Activated CD4-positive, alpha-beta T cell treated with anti-CD3 and anti-CD28 coated beads, Interleukin-2, amount 50 U/mL, for 48 hours (primary cell): ENCODE measurements at places on chromosomes 1 and 21.

GRCh38 chr1:3222042-3222692 is 153.2 kb downstream of the PRDM16 start:
- DNase-seq, result no peak

GRCh38 chr1:237045278-237046016 is 3.5 kb downstream of the RYR2 start:
- no peak for DNase-seq

DNA sequence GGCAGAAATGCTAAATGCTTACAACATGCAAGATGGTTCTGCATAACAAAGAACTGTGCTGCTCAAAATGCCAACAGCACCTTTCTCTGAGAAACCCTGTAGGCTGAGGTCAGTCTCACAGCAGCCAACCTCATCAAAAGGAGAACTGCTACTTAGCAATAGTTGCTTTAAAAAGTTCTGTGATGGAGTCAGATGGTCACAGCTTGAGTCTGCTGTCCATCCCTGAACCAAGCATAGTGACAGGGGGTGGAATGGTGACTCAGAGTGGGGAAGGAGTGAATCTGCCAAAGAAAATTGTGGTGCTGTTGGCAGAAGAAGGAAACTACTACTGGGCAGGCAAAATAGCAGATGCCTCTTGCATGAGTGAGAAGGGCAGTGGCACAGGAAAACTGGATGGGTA is 106.0 kb upstream of the FAM78B start:
- DNase-seq, result no peak

DNA sequence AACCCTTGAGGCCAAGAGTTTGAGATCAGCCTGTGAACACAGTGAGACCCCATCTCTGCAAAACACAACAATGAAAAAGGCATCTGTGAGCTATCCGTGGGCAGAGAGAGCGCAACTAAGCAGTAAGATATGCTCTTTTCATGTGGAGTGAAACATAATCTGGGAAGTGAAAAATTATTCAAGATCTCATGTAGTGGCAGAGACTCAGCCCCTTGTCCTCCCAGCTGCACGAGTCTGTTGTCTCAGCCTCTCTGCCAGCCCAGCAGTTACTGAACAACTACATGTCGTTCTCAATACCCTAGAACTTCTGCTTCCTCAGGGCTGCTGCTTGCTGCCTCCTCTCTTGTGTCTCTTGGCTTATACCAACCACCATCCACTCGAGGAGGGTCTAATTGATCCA is 61.3 kb upstream of the WDR26 start:
- DNase-seq, result no peak

DNA sequence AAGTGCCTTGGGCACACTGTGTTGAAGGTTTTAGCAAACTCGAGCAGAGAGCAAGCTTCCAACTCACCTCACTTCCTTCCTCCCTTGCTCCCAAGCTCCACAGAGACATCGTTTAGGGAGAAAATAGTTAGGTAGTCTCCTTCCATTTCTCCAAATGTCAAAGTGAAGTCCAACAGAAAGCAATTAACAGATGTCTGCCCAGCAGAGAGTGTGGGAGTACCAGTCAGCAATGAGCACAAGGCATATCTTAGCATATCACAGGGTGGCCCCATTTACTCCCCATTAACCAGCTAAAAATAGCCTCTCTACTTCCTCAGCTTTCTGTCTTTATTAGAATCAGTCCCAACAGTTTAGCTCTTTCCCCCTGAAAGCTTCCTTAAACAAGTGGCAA is 334.2 kb upstream of the CAMK1G start:
- DNase-seq, result no peak

DNA sequence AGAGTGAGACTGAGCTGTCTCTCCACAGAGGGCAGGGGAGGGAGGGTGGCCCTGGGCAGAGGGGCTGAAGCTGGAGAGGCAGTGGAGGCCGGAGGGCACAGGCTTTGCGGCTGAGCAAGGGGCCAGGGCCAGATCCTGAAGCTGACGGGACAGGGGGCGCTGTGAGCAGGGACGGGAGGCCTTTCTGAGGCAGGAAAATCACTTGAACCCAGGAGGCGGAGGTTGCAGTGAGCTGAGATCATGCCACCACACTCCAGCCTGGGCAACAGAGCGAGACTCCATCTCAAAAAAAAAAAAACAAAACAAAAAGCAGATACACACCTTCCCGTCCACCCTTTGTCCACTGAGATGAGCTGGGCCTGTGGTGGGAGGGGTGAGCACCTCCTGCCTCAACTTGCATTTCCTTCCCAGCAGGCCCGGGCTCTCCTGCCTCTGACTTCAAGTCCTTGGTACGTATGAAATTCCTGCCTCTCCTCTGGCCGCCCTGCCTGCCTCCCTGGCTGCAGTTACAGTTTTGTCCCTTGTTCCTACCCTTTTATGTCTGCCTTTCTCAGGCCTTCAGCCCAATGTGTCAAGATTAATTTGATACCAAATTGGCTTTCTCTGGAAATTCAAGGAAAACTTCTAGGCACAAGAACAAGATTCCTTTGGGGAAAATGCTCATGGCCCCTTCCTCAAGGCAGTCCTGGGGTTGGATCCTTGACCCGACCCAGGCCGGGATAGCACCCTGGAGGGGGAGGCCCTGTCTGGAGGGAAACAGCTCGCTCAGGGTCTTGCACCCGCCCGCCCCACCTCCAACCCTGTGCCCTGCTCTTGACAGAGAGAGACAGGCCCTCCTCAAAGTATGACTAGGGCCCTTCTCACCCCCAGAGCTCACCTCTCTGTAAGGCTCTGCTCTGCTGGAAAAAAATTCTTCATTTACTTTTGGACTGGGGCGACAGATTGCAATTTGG is 11.2 kb upstream of the ADAMTSL4 start:
- DNase-seq, result no peak

DNA sequence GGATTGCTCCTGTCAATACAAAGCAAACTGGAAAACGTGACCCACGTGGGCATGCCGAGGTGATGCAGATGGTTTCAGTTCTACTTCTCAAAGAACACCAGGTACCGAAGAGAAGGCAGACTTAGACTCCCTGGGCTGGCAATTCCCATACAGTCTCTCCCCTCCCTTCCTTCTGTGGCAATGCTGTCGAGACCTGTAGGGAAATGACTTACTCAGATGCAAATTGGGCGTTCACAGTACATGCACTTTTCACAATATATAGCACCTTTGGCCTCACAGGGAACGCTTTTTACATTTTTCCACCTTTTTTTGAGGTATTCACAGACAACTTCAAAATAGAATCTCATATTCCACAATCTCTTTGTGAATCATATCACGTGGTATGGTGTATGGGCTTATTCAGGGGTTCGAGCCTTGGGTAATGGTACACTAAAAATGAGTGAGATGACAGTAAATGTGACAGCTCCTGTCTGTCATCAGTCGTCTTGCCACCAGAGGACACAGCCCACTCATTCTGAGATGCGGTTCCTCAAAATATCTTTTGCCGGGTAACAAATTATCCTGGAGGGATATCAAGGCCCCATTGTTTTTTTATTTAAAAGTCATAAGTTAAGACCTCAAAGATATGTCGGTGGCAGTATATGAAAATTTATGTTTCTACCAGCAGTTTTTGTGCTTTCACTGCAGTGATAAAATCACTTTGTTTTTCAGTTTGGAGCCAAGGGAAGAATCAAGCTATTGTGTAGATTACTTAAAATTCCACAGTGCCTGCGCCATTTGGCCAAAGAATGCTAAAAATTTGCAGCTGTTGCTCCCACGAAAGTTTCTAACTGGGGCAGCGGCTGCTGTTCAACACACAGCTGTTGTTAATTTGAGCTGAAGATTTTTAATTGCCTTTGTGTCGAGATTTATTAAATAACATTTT is 168.4 kb downstream of the ZZZ3 start:
- no peak for DNase-seq

DNA sequence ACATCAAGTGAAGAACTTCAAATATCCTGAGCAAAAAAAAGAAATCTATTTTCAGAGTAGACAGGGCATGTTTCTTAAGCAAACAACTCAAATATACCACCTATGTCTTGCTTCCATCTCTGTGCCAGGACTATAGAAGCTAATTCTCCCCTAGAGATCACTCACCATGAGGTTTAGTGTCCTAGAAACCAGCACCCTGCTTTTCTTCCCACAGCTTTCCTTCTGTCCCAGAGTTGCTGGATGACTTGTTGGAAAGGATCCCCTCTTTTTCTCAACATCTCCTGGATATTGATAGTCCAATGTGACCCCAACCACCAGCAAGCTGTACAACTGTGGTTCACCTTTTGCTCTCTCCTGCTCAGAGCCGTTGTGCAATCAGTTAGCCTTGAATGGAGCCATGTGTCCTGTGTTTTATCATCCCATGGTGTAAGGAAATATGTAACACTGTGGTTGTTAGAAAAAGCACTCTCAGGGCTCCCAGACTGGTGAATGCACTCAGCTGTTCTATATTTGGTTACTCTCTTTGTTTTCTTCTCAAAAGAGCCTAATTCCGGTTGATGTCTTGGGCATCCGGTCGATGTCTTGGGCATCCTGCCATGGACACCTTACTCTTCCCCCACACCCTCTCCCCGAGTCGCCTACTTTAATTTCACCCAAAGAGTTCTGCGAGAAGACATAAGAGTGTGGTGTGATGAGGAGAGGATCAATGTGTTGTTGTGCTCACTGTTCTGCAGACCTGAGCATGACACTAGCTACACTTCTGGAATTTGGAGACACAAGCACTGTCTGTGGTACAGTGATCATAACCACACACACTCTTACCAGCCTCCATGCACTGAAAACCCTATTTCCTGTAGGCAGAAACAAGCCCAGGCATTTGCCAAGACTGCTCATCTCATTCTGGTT is 1.7 kb downstream of the TNFSF4 start:
- DNase-seq, result peak; percentile 24

- DNase-seq, result no peak
Observed at GRCh38 chr1:240169188-240169587, 77.5 kb downstream of the FMN2 start.

GRCh38 chr1:228405200-228405978 is 1.2 kb downstream of the TRIM11 start:
- no peak for DNase-seq

DNA sequence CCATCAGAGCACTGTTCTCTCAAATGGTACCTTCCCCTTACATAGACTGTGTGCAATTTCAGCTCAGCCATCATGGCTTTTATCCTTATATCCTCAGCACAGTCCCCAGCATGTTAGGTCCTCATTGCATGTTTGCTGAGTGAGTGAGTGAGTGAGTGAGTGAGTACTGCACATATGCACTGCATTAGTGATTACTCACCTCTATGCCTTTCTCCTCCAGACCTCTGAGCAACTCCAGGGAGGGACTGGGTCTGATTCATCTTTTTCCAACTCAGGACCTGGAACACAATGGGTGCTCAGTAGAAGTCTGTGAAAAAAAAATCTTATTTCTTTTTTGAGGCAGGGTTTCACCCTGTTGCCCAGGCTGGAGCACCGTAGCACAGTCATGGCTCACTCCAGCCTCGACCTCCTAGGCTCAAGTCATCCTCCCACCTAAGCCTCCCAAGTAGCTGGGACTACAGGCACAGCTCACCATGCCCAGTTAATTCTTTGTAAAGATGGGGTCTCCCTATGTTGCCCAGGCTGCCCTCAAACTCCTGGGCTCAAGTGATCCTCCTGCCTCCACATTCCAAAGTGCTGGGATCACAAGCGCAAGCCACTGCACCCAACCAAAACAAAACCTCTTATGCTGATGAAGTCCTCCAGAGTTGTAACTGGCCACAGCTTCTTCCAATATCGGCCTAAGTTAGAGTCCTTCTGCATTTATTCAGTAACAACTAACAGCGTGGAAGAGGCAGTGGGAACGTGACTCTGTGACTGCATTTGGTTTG is 23.7 kb downstream of the RNU5D-1 start:
- no peak for DNase-seq

DNA sequence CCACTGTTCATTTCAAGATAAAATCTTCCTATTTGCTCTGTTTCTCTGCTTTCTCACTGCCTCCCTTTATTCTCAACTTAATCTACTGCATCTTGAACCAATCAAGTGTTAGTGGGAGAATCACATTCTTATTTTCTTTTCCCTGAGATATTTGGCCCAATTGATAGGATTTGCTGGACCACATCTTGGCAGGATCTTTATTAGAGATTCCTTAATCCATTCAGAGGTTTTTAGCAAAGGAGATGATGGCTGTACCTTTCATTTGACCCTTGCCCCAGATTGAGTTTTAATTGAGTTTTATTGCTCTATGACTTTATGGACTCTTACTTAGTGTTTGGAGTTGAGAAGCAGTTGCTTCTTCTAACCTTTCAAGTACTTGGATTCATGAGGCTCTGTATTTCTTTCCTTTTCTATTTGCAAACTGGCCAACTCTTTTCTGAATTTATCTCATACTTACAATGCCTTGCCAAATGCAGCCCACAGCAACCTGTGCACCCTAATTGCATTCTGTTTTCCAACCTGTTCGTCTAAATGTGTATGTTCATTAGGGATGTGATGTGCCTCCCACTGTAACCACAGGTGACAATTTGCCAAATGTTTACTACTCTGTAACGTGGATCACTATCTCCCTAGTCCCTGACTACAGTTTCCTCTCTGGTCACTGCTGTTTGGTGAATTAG is 274.8 kb upstream of the KAZN start:
- no peak for DNase-seq

GRCh38 chr21:33944185-33944763 is 28.7 kb upstream of the ATP5PO start:
- no peak for DNase-seq

DNA sequence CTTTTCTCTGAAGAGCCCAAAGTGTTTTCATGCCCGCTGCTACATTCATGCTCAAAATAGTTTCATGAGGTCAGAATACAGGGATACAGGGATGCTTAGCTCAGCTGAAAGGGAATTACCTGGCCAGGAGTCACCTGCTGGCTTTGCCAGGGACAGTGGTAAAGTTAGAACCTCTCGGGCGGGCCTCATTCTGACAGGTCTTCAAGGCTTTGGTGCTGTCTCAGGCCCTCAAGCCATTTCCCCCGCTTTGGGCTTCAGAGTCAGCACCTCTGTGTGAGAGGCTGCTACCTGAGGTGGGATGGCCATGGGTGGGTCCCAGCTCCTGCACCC is 5.5 kb downstream of the RASSF5 start:
- no peak for DNase-seq

GRCh38 chr1:197327776-197328364 is 59.8 kb downstream of the CRB1 start:
- no peak for DNase-seq
